ENCODE measurements at places on chromosomes 5 and 9.

- DNase-seq: no peak
These were observed 181.7 kb upstream of the KIF2A start for GRCh38 chr5:62124266-62124665.

DNA sequence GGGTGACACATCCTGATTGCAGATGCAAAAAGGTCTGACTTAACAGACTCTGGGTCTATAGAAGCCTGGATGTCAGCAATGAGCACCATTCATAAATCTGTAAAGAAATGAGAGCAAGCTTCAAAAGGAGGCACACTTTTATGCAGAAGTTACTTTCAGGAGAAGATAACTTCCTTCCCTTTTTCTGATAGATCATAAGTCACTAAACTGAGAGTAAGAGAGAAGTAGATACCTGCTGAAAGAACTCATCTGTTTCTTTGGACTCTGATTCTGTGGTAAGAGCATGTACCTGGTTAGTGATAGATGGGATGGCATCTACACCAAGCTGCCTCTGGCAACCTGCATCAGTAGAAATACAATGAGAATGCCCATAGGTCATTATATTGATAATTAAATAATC, 525.6 kb downstream of the CETN3 start:
- no peak for DNase-seq

GRCh38 chr5:180101451-180102105, 30.0 kb upstream of the RNF130 start:
- DNase-seq: no peak

- DNase-seq: no peak
These were observed 527.0 kb upstream of the CLINT1 start for GRCh38 chr5:158385982-158386381.

DNA sequence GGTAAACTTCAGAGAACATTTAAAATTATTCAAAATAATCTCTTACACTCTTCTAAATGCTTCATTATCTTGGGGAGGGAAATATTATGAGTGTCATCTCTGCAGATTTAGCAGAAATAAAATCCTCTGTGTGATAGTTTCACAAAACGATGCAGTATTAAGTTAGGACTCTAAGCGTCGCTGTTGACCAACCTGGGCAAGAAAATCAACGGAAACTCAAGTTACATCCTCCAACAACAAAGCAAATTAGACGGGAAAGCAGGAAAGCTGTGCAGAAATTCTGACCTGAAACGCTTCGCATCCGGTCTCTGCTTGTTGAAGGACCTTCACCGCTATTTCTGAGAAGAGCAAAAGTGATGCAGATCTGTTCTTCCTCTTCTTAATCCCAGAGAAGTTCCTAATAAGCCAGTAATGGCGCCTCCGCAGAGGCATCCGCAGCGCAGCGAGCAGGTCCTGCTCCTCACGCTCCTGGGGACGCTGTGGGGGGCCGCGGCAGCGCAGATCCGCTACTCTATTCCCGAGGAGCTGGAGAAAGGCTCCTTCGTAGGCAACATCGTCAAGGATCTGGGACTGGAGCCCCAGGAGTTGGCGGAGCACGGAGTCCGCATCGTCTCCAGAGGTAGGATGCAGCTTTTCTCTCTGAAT, at the start of gene PCDHGA6:
PCDHGA6 (plus strand) TSS at position 219 of the 645 bp plus-strand sequence; CDS start at position 412, 193 bp downstream.
- DNase-seq: no peak

DNA sequence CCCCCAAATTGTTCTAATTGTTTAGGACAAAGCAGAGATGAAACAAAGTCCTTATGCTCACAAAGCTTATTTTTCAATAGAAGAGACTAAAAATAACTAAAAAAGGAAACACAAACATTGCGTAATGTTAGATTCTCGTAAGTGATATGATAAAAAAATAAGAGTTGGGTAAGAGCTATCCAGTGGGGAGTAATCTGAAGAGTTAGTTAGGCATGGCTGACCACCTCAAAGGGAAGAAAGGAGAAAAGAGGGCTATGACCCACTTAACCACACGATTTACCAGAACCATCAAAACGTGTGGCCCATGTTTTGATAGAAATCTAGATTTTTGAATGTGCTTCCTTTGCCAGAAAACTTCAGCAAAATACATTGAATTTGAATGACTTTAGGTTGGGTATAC, 1296.8 kb upstream of the NUDT12 start:
- no peak for DNase-seq

GRCh38 chr9:101991926-101992325, 253.5 kb upstream of the GRIN3A start:
- no peak for DNase-seq

DNA sequence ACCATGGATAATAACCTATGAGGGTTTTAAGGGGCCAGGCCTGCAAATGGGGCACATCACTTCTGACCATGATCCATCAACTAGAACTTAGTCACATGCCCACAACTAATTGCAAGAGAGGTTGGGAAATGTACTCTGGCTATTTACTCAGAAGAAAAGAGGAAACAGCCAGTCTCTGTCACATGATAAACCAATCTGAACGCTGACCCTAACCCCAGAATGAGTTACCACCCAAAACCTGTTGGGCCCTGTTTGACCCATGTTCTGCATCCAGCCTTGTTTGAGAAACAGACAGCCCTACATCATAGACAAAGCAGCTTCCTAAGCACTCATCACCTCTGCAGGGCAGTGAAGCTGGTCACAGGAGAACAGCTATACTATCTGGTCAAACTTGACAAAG, 5.8 kb downstream of the MACROH2A1 start:
- no peak for DNase-seq

- DNase-seq: no peak
These were observed 14.9 kb downstream of the FOXI1 start for GRCh38 chr5:170120576-170120975.

- no peak for DNase-seq
These were observed 74.7 kb upstream of the RASGRF2 start for GRCh38 chr5:80885396-80886000.

GRCh38 chr5:139745800-139746690, 49.6 kb upstream of the PSD2 start:
- DNase-seq: peak; percentile 83

DNA sequence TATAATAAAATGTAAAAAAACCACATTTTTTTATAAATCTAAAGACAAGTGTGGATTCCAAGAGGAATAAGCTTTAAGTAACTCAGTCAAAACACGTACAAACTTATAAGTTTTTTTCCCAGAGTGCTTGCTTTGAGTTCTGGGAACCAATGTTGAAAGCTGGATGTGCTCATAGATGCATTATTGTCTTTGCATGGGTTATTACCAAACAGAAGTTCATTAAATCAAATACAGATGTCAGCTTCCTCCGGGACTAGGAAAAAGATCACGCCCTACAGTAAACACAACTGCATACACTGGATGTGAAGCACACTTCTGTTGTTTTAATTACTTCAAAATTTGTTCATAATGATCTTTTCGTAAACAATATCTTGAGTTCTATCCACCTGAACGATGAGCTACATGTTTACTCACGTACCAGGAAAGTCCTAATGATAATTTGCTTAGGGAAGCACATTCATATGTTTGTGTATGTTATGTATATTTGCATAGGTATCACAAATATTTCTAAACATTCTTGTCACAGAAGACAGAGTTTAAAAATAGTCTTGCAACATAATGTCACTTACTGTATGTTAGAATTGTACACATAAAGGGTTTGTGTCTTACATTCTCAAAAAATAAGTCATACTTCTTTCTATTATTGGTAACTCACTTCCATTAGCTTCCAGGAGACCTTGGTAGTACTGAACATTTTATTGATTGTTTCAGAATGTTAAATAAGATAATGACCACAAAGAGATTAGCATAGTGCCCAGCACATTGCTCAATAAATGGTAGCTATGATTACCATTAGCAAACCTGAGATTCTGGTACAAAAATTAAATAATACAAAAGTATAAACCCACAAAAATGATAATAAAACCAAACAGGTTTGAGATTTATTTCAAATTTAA, 427.4 kb downstream of the CETN3 start:
- no peak for DNase-seq

DNA sequence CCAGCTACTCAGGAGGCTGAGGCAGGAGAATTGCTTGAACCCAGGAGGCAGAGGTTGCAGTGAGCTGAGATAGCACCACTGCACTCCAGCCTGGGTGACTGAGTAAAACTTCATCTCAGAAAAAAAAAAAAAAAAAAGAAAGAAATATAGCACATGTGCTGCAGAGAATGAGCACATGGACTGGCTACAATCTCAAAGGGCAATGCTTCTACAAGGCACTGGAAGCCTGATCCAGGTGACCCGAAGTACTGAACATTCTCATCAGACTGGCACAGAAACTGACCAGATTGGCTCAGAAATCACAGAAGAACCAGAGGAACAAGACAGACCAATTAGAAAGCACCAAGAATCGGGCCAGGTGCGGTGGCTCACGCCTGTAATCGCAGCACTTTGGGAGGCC, 4.8 kb downstream of the DYNC2I2 start:
- no peak for DNase-seq

- DNase-seq: no peak
These were observed 54.1 kb downstream of the ZNF608 start for GRCh38 chr5:124692324-124692723.

DNA sequence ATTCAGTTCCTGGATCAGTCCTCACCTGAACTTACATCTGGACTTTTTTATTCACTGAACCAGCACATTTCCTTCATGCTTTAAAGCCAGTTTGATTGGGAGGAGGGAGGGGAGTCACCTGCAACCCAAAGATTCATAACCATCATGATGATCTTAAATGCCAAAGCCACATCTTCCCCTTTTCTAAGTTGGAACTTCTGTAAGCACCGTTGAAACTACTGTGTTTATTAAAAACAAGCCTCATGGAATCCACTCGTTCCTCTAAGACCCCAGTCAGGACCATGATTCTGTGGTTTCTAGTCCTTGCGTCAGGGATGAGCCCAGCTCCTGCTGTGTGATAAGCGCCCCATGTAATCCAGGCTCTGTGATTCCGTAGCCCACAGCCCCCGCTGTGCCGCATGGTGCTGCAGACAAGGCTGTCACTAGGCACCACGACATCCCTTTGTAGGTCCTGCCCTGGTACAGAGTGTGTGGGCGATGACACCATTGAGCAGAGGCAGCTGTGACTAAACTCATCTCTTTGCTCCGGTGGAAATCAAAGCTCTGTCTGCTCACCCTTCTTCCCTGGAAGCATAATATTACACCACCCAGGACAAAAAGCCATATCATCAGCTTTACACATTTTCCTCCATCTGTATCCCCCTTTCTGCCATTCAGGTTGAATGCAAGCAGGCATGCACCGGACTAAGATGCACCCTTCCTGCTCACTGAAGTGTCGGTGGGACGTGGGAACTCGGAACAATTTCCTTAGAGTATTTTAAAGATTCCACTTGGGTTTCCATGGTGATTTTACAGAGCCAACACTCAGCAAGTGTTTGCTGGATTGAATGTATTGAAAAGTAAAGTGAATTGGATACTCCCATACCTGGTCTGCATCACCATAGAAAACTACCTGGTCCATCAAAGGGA, 132.0 kb upstream of the FSTL4 start:
- no peak for DNase-seq

DNA sequence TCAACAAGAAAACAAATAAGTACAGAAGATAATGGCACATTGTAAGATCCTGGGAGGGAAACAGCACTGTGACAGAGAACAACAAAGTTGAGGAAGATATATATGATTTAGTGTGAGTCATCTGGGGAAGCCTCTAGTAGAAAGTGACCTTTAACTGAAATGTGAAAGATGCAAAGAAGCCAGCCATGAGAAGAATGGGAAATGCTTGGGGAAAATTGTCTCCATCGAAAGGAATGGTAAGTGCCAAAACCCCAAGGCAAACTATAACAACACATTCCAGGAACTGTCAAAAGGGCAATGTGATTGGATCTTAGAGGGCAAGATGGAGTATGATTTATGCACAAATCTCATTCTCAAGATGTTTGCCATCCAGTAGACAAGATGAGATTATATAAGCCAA, 537.8 kb upstream of the BRINP1 start:
- no peak for DNase-seq

DNA sequence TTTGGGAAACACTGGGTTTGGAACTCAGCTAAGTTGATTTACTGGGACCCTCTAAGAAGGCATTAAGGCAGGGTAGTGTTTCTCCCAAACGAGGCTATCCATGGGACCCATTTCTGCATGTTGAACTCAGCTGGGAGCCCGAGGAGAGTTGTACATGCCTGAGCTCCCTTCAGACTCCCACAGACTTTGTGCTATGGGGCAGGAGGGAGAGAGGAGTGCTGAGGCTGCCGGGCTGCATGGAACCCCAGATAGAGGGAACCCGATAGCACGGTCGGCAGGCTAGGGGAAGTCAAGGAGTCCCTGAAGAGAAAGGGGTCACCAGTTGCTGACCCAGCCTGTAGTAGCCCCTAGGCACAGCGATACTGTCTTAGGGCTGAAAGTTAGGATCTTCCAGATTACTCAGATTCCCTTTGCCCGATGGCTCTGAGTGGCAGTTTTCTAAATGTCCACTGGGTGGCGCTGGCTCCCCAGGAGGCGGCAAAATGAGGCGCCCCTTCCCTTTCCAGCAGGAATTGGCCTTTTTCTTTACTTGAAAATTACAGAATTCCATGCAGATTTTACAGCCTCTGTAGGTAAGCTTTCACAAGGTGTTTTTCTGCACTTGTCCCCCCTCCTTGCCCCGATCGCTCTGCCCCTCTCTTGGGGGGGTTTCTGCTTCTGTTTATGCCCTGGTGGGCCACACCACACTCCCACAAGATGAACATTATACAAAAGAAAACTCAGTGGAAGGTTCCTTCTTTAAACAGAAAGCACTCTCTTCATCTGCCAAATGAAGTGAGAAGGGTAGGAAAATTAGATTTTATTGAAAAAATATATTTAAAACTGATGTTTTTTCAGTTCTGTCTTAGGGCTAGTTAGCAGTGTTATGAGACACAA, 17.8 kb downstream of the NANS start:
- DNase-seq: peak; percentile 74

DNA sequence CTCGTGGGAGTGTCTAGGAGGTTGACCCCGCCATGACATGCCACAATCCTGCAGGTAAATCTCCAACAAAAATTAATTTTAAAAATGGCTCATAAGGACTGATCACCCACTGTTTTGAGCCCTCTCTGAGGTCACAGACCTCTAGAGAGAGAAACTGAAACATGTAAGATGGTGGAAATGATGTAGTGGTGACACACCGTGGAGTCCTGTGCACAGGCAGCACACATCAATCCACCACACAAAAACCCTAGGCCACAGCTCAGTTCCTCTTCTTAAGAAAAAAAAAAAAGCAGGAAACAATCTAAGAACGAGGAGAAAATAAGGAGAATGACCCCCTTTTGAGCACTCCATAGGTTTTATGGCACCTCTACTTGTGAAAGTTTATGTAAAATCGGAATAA, 93.8 kb upstream of the FAM120A start:
- no peak for DNase-seq

GRCh38 chr5:134090522-134090921, 24.0 kb upstream of the TCF7 start:
- DNase-seq: no peak

GRCh38 chr9:5805478-5805877, 27.4 kb downstream of the ERMP1 start:
- DNase-seq: no peak

- no peak for DNase-seq
These were observed 18.7 kb upstream of the SPRY4 start for GRCh38 chr5:142343531-142343930.
